ENCODE measurements at places on chromosomes 1 and 21.

DNA sequence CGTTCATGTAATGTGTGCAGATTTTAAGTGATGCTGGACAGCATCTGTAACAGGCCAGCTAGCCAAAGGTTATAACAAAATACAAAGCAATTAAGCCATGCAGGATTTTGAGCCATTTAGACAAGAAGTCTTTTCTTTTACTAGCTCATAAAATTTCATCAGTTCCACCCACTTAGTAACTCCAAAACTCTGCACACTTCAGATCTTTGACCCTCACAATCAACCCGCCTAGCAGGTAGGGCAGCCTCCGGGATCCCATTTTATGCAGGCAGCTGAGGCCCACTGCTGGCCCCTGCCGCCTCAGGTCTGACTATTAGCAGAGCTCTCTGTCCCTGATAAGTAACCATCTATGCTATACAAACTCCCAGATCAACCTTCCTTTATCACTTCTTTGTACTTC, 9.2 kb downstream of the LBR start:
- DNase-seq: no peak

DNA sequence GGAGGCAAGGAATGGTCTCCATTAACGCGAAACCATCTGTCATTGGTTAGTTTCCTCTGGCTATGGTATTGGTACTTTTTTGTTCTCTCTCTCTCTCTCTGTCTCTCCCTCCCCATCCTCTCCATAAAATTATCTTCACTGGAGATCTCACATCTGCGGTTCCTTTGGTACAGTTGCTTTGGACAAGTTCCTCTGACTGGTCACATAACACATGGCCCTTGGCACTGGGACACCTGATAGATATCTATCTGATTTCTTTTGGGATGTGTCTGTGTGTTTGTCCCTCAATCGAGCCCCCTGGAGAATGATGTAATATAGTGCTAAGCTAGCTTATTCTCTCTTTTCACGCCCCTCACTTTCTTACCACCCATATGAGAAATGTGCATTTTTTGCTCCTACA, 682.0 kb upstream of the B3GALT2 start:
- DNase-seq: no peak

DNA sequence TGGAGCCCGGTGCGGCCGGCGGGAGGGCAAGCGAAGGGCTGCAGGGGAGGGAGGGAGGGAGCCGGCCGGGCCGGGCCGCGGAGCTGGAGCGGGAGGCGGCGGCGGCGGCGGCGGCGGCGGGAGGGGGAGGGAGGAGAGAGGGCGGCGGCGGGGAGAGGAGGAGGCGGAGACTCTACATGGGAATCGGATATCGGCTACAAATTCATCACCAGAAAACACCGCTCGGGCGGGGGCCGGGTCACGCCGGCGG, at the start of gene AKT3:
TSS of gene AKT3 (minus strand) at position 42 of the 250 bp plus-strand sequence. CDS start 7,073 bp downstream, outside the sequence.
- peak; percentile 80 for DNase-seq

DNA sequence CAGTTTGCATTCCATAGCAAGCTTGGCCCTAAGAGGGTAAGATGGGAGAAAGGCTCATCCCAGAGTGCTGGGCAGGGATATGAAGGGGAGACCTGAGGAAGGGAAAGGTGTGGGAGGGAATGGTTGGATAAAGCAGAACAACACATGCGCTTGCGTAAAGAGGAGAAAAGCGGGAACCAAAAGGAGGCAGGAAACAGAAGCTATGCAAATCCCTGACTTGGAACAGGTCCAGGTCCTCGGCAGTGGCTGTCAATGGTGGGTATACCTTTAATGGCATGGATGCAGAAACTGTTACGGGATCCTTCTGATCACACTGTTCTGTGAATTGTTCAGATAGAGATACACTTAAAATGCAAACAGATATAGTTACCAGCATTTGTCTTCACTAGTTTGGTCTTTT, 455.6 kb downstream of the SIPA1L2 start:
- DNase-seq: no peak

- DNase-seq: no peak
Observed at GRCh38 chr1:232924874-232925273, 25.5 kb upstream of the NTPCR start.

Data from NCI-H226 (cell line).